Tibial artery (tissue), 4 donors: ENCODE measurements at places on chromosomes 5 and 9.
A peak's percentile ranks its signal among the peaks of the same experiment; 100 is the strongest.

DNA sequence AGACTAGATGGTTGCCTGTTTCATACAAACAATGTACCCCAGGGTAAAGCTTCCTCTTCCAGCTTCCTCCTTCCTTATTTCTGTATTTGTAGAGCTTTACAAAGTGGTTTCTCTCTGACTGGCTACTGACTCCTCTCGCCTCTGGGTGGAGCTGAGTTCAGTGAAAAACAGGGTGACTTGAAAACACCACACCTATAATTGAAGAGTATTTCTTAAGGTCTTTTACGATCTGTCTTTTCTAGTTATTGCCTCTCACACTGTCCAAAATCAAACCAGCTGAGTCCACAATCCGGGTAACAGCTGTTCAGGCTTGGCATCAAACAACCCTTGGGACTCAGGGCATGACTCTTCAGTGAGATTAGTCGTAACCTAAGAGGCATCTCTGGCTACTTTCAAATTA is 200.4 kb downstream of the ARRDC3 start:
- DNase-seq: peak; percentile 39

DNA sequence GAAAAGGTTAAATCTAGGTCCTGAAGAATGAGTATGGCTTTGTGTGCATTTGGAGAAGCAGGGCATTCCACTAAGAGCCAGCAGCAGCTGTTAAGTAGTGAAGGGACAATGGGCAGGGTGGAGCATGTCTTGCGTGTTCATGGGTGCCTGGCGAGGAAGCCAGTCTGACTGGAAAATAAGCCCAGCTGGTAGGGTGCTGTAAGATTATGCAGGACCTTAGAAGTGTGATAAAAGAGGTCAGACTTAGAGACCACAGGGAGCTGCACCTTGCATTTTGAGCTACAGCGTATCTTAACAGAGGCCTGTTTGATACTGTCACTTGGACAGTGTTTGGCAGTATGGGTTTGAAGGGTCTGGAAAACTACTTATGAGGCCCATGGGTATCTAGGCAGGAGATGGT is 131.7 kb upstream of the ELL2 start:
- no peak for DNase-seq

DNA sequence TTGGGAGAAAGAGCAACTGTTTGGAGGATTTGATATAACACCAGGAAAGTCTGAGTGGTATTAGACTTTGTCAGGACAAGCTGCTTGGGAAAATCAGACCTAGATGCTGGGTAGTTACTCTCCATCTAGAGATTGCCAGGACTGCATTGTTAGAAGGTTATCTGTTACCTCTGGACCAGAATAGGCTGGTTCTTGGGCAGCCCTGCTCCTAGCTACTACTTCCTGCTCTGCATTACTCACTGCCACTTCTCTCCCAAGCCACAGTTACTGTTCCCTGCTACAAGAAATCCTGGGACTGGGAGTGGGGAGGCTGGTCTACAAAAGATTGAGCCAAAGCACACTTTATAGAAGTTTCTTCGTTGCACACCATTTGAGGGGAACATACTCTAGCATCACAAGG is 95.5 kb upstream of the KCNN2 start:
- no peak for DNase-seq

DNA sequence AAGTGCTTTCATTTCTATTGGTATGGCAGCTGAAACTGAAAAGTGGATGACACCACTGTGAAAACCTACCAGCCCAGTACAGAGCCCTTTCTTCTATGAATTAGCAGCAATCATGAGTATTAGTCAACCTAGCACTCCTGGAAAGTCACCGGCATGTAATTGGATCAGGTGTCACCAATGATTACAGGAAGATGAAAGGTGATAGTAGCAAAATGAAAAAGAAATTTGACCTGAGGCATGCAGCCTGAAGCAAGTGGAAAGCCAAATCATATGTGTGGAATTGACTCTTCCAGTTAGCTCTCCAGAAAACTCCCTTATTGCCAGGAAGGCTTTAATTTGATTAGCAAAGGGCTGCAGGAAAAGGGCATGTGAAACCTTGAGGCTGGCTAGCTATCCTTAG is 81.2 kb upstream of the NAA35 start:
- no peak for DNase-seq

GRCh38 chr9:33884856-33885701 is 68.1 kb downstream of the UBE2R2 start:
- no peak for DNase-seq

- DNase-seq: no peak
Observed at GRCh38 chr9:133731876-133732638, 6.1 kb downstream of the SARDH start.

DNA sequence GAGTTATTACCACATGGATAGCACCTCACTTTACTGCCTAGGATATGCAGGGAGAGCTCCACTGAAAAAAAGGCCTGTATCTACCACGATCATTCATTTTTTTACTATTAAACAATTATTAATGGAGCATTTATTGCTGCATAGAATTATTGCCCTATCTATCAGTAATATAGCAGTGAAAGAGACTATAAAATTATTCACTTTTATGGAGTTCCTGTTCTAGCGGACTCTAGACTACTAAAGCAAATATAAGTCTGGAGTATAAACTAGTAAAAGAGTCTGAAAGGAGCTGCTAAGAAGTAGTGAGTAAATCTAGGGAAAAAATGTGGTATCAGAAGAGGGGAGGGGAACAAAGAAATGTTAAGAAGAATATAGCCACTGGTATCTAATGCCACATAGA is 150.4 kb upstream of the CYLC2 start:
- no peak for DNase-seq

DNA sequence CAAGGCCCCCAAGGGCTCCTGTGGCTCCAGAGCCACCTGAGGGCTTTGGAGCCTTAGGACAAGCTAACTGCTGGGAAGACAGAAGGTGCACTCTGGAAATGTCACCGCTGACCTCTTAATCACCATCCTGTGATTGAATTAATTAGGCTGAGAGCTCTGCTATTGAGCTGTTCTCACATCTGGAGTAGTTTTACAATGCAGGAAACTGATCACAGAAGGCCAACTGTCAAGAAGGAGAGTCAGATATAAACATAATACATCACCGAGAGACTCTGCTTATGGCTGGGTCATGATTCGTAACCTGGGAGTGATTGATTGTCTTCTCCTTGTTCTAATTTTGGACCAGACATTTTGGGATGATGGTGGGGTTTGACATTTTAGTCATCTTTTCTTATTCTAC is 226.1 kb downstream of the SLIT3 start:
- no peak for DNase-seq

- DNase-seq: no peak
Observed at GRCh38 chr5:72436796-72437471, 70.3 kb downstream of the ZNF366 start.

GRCh38 chr9:72038408-72038807 is 22.0 kb downstream of the C9orf57 start:
- DNase-seq: no peak

DNA sequence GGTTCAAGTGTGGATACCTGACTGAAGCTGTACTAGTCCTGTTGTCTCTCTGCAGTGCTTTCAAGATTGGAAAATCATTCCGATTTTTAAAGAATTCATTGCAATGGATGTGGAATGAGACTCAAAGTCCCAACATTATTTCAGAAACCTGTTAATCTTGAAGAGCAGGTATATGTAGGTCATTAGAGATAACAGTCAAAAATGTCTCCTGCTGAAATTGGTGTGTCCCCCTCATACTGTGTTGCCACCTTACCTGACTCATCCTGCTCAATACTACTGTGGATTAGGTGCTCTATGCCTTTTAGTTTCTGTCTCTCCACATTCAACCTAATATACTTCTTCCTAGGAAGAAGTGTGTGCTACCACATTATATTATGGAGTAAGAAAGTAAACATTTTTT is 91.1 kb upstream of the NR3C1 start:
- no peak for DNase-seq

GRCh38 chr5:133883916-133884315 is 84.5 kb downstream of the C5orf15 start:
- DNase-seq: no peak

GRCh38 chr5:5783021-5783420 is 360.5 kb downstream of the ICE1 start:
- DNase-seq: no peak

GRCh38 chr5:102654559-102655349 is 100.4 kb upstream of the PAM start:
- DNase-seq: no peak

DNA sequence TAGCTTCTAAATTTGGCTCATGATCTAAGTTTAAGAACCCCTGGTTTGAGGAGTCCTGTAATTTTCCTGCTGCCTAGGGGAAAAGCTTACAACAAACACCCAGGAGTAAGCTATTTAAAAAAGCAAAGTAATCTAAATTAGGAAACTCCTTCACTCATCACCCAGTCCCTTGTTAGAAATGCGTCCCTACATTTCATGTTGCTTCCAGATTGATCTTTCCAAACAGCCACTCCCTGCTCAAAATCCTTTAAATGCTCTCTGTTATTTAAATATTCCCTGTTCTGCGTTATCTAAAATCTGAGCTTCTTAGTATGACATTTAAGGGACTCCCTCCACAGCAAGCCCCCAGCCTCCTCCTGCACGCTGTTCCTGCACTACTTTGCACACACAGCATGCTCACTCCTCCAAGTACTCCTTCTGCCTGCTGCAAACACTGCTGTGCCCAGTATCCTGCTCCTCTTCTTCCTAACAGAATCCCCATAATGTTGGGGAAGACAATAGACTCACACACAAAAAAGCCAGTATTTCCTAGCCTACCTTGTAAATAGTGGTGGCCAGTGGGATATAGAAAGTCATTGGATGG is 123.3 kb upstream of the RASEF start:
- no peak for DNase-seq

DNA sequence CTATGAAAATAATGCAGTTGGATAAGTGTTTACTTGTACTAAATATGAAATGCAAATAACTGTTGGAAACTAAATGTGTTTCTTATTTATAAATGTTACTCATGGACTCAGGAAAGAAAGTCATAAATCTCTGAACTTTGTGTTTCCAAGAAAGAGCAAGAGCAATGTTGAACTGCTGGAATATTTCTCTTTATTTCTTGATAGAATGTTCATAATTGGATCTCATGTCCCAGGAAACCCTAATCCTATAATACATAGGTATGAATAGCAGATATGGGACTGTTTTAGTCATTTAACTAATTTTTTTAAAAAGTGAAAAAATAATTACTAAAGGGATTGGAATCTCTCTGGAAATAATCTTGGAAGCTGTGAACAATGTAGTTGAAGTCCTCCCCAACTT is 245.0 kb upstream of the ACTBL2 start:
- DNase-seq: no peak

DNA sequence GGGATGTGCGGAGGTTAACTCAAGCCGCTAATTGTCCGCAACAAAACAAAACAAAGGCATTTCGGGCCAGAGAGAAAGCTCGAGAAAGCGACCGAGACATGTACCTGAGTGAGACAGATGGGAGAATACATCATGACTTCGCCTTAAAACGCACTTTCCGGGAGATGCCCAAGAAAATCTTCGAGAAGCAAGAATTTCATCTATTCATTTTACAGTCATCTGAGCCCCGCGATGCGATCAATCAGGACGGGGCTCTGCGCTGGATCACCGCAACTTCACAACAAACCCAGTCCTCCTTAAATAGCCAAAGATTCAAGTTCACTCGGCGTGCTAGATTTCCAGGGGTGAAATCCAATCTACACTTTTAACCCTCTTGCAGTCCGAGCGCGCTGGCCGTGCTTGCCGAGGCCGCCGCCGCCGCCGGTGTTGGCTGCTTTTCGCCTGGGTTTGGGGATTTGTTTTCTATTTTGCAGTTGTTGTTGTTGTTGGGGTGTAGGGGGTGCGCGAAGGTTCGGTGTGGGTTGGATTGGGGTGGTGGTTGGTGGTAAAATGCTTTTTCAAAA is 482 bp downstream of the NFIB start:
- DNase-seq: peak; percentile 27

- DNase-seq: no peak
Observed at GRCh38 chr9:5205071-5205470, 19.6 kb upstream of the INSL6 start.

- peak; percentile 48 for DNase-seq
Observed at GRCh38 chr5:86679529-86679928, 61.8 kb downstream of the COX7C start.

DNA sequence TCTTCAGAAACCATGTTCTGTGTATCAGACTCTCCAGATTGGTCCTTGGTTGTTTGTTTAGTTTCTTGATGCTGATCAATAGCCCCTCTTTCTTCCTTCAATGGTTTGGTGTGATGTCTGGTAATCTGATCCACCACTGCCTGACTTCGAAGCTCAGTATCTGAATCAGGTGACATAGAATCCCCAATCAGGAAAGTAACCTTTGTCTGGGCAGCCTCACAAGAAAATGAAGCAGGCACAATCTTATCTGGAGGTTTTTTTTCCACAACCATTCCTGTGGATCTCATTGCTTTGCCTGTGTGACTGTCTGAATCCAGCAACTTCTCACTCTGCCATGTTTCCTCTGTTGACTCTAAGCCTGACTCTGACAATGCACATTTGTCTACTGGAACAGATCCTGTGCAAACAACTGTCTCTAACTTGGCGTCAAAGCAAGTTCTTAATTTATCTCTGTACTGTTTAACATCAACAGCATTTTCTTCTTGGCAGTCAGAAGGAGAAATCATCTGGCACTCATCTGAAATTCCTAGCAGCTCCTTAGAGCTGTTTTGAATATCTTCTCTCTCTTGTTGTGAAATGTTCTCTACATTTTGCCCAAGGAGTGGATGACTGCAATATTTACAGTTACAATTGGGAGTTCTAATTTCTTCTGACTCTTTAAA is 37.1 kb upstream of the RAPGEF6 start:
- no peak for DNase-seq

DNA sequence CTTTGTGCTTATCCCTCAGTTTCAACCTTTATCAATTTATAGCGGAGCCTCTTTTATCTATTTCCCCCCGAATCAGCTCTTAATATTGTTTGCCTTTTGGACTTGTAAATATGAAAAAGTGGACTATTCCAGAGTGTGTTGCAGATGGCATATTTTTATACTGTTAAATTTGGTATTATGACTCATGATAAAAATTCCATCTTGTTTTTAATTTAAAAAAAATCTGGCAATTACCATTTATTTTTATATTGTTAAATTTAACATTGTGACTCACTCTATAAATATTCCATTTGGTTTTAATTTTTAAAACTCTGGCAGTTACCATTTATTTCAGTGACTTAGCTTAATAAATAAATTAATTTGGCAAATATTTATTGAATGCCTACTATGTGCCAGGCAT is 37.5 kb downstream of the RBM27 start:
- DNase-seq: no peak

GRCh38 chr5:96716716-96717115 is 54.5 kb downstream of the CAST start:
- no peak for DNase-seq

DNA sequence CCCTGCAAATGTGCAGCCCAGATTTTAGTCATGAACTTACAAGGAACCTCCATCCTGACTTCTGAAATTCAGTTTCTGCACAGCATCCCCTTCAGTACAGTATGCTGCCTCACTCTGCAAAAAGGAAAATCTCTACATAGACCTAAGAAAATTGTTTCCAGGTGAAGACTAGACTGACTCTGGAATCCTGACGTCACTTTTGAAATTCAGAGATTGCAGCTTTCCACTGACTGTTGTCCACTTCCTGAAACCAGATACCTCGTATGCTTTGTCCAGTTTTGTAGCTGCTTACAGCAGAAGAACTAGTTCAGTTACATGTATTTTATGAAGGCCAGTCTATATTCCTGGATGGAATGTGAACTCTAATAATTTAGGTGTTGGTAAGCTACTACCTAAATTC is 629.3 kb upstream of the ST8SIA4 start:
- no peak for DNase-seq

- no peak for DNase-seq
Observed at GRCh38 chr9:74172874-74173273, 324.3 kb upstream of the RORB start.
